Stimulated activated CD8-positive, alpha-beta memory T cell treated with anti-CD3 and anti-CD28 coated beads, Interleukin-2, amount 100 ng/mL, for 1 hour (primary cell): ENCODE measurements at places on chromosomes 4 and X.

GRCh38 chr4:82988323-82988832 is 22.2 kb downstream of the LIN54 start:
- no peak for DNase-seq

GRCh38 chrX:72644946-72645345 is 69.2 kb downstream of the PHKA1 start:
- DNase-seq = no peak

DNA sequence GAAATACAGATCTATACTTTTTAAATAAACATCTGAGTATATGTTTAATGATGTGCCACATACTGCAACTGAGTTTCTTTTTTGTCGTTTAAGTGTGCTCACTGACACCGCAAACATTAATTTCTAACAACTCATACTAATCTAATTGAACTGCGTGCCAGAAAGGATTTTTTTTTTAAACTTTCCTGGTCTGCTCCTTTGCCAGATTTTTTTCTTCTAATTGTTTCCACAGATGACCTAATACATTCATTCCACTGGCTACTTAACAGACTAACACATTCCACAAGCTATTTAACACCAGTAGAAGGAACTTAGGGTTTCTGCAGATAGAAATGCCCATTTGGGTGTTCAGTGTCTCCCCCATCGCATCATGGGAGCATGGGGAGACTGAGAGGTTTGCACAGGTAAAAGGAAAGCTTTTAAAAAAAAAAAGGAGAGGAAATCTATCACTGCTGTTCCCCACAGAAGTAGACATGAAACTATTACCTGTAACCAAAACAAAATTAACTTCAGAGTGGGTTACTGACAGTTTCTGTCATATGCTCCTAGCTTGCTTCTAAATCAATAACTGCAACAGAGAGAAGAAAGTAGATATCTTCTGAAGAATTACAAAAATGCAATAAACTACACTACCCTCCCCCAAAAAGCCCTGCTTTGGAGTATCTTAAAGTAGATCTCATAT is 31.6 kb downstream of the SH3KBP1 start:
- no peak for DNase-seq

GRCh38 chrX:78333521-78333920 is 6.1 kb upstream of the CYSLTR1 start:
- DNase-seq = no peak

- no peak for DNase-seq
Observed at GRCh38 chr4:105587841-105588240, 35.4 kb downstream of the ARHGEF38 start.

GRCh38 chr4:173538148-173538908 is 8.3 kb upstream of the HAND2 start:
- DNase-seq = no peak

DNA sequence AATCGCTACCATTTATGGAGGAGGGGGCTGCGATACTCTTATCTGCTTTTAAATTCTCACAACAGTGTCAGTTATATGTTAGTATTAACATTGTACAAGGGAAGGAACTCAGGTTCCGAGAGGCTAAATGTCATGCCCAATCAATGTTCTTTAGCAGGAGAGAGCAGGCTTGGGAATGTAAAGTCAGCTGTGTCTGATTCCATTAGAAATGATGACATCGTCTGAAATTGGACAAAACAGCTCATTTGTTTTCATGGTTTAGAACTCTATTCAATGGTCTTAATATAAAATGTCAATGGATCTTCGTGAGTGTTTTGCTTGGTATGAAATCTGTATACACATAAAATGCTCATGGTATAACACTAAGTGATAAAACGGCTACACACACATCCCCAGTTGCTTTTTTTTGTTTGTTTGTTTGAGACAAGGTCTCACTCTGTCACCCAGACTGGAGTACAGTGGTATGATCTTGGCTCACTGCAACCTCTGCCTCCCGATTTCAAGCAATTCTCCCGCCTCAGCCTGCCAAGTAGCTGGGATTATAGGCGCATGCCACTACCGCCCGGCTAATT is 11.9 kb upstream of the SH3KBP1 start:
- no peak for DNase-seq

DNA sequence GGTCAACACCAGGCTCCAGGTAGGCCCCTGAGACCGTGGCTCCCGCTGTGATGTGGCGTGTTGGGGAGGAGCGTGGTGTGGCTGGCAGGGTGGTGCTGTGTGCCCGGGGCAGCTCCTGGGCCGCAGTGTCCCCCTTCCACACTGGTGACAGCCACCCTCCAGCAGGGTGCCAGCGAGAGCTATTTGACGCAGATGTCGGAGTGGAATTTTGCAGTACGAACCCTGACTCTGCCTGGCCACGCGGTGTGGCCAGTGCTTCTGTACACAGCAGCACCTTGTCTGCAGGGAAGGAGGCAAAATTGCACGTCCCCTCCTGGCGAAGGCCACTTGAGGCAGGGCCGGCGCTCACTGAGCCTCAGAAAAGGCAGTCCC is 53.2 kb downstream of the CPZ start:
- DNase-seq = no peak

DNA sequence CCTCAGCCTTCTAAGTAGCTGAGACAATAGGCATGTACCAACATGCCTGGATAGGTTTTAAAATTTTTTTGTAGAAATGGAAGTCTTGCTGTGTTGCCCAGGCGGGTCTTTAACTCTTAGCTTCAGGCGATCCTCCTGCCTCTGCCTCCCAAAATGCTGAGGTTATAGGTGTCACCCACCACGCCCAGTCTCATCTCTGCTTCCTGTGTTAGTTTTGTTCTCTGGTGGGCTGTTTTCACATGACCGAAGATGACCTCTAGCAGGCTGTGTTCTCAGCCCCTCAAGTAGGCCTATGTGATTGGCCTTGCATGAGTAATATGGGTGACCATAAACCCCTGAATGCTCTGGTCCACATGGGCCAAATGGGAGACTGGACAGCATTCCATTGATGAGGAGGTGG is 56.8 kb upstream of the MSANTD1 start:
- DNase-seq = no peak

GRCh38 chr4:159267869-159268285 is 165.0 kb downstream of the RAPGEF2 start:
- DNase-seq = no peak

DNA sequence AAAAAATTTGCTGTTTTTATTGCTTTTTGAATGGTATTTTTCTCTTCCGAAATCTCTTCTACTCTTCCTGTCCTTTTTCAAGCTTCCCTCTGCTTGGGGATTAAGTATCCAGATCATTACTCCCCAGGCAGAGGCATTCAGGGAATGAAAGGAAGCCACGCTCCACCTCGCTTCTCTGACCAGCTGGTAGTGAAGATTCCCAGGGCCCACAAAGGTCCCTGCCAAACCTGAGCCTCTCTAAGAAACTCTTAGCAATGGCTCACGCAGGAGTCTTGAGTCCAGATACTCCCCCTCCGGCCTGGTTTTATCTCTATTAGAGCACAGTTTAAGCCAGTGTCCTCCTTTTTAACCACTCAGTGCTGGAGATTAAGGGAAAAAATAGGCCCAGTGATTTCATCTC is 51.4 kb upstream of the SOD3 start:
- DNase-seq = no peak

DNA sequence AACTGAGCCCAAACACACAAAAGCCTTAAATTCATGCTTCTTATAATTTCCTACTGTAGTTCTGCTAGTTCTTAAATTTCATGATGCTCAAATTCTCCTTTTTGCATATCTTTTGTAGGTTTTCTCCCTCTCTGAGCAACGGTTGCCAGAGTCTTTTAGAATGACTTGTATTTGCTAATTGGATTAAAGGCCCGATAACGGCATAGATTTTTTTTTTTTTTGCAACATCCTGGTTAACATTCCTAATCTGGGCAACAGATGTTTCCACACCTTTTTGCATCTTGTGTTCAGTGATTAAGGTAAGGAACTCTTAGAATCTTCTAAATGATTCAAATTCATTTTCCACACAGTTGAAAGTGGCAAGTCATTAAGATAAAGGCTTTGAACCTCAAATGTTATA is 66.3 kb upstream of the ADGRG2 start:
- no peak for DNase-seq

DNA sequence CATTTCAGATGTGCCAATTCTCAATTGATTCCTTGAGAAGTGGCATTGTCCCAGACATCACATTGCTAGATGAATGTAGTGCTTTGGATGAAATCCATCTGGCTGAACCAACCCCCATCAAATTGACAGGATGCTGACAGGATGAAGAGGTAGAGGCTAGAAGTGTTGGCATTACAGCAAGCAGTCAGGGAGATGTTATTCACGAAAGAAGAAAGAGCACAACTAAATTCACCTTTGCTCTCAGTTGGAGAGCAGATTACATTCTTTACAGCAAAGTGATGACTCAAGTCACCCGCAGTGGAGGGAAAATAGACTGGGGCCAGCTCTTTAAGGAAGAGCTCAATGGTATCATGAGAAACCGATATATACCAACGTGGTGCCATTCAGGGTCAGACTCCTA is 259.6 kb downstream of the C4orf33 start:
- no peak for DNase-seq

DNA sequence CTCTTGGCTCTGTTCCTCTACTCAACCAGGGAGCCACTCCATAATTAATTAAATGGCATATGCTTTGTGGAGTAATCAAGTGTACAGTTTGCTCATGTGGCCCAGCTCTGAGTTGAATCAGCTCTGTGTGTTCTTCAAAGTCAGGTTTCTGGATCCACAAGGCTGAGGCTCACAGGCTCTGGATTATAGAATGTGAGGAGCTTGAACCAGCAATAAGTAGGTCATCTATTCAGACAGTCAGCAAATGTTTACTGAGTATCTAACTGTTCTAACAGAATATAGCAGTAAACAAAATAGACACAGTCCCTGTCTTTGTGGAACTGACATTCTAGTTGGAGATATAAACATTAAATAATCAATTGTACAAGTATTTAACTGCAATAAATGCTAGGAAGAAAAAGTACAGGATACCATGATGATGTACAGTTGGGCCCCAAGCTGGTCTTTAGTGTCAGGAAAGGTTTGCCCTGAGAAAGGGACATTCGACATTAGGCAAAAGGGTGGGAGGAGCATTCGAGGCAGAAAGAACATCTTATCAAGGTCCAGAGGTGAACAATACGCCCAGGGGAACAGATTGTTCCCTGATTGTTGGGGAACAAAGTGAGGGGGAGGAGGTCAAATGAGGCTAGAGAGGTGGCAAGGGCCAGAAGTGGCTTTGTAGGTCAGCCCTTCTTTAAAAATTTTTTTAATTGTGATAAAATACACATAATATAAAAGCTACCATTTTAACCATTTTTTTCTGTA is 20.5 kb upstream of the TSR2 start:
- no peak for DNase-seq

- no peak for DNase-seq
Observed at GRCh38 chr4:94680176-94680862, 77.4 kb upstream of the BMPR1B start.

- no peak for DNase-seq
Observed at GRCh38 chr4:151165205-151166000, 66.0 kb downstream of the RPS3A start.

DNA sequence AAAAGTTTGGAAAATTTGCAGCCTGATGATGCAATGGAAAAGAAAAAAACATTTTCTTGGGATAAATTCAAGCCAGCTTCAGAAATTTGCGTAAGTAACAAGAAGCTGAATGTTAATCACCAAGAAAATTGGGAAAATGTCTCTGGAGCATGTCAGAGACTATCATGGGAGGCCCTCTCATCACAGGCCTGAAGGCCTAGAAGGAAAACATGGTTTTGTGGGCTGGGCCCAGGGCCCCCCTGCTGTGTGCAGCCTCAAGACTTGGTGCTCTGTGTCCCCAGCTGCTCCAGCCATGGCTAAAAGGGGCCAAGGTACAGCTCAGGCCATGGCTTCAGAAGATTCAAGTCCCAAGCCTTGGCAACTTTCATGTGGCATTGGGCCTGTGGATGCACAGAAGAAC is 1049.8 kb upstream of the GRIA3 start:
- DNase-seq = no peak

- DNase-seq = no peak
Observed at GRCh38 chrX:145818186-145819113, 821 bp downstream of the SLITRK2 start.

GRCh38 chrX:133415276-133416105 is at the start of gene GPC4:
GPC4 (minus strand) TSS chrX:133415489; CDS start chrX:133414965, 524 bp downstream.
- no peak for DNase-seq

- no peak for DNase-seq
Observed at GRCh38 chr4:120855307-120856001, 67.1 kb downstream of the PRDM5 start.

GRCh38 chrX:49879656-49880277 is 483 bp downstream of the USP27X start:
- no peak for DNase-seq

- peak; percentile 42 for DNase-seq
Observed at GRCh38 chrX:14039344-14039743, 9.7 kb upstream of the GEMIN8 start.

DNA sequence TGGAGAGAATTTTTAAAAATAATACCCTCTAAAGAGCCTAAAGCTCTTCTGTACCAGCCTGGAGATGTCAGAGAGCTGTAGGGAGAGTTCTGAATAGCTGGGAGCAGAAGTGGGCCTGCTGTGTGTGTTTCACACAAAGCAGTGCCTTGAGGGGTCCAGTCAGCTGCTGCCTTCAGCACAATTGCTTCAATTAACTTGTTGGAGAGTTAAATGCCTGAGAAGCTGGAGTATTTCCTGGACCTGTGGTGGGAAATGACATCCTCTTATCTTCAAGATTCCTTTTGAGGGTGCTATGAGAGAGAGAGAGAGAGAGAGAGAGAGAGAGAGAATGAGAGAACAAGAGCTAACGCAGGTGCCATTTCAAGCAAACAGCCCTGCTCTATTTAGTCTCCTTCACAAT is 96.2 kb upstream of the IL1RAPL2 start:
- DNase-seq = no peak

- DNase-seq = no peak
Observed at GRCh38 chrX:55490974-55491373, 1.3 kb upstream of the USP51 start.
